Activated gamma-delta T cell (primary cell): ENCODE measurements at places on chromosomes 1 and 21.

GRCh38 chr1:12005488-12006166 lies 13.7 kb upstream of the MIIP start:
- DNase-seq, result no peak

- no peak for DNase-seq
These were observed 1.5 kb downstream of the RO60 start for GRCh38 chr1:193060938-193061337.

DNA sequence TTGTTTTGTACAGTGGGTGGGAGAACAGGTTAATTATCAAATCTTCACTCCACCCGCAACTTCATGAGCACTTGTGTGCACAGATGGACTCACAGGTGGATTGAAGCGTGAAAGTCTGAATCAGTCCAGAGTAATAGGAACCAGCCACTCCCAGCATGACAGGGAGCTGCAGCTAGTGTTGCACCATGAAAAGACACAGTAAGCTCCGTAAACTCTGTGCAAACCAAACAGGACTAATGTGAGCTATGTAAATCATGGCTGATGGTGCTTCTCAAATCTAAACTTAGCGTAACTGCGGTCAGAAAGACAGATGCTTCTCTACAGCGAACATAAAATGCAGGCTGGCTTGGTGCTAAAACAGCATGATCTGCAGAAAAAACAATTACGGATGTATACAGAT lies 114.4 kb downstream of the CENPF start:
- DNase-seq, result no peak

- DNase-seq, result no peak
These were observed 199.0 kb upstream of the DPYD start for GRCh38 chr1:98119796-98120195.

DNA sequence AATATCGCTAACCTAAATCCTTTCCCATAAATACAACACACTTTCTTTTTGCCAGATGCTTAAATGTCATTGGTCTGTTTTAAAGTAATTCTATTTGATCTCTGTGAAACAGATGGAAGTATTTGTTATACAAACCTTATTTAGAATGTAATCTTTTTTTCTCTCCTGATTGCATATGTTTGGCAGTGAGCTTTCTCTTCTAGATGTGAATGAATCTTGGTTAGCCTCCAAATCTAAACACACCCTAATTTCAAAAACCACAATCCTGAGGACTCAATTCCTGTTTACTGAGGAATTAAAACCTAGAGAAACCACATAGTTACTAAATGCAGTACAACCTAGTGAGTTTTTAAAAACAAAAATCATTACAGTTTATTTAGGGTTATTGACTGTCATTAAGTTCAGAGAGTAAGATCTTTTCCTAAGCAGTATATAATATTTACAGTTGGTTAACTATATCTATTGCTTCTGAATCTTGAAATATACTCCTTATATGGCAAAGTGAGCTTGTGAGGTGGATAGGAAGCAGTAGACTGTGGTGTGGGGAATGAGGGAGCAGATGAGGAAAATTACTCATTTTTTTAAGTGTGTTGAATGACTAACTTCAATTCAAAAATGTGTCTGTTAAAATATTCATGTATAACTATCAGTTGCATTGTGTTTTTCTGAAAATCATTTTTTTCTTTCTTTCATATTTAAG lies 218.7 kb downstream of the FMN2 start:
- no peak for DNase-seq

GRCh38 chr1:236451796-236452373 lies 57.8 kb downstream of the EDARADD start:
- DNase-seq, result no peak

DNA sequence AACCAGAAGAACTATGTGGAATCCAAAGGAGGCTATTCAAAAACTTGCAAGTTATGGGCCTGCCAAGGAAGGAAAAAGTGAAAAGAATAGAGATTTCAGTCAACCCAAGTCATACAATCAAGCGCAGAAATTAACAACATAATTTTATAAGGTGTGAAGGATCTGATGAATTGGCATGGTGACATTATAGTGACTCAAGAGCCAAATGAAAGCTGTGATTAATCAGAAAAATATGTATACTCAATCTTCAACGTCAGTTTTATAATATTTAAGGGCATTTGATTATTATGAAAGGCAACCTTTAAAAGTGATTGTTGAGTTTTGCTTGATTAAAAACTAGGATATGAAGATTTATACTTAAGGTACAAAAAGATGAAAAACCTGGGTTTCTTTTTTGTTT lies 37.8 kb upstream of the THEM4 start:
- DNase-seq, result no peak

DNA sequence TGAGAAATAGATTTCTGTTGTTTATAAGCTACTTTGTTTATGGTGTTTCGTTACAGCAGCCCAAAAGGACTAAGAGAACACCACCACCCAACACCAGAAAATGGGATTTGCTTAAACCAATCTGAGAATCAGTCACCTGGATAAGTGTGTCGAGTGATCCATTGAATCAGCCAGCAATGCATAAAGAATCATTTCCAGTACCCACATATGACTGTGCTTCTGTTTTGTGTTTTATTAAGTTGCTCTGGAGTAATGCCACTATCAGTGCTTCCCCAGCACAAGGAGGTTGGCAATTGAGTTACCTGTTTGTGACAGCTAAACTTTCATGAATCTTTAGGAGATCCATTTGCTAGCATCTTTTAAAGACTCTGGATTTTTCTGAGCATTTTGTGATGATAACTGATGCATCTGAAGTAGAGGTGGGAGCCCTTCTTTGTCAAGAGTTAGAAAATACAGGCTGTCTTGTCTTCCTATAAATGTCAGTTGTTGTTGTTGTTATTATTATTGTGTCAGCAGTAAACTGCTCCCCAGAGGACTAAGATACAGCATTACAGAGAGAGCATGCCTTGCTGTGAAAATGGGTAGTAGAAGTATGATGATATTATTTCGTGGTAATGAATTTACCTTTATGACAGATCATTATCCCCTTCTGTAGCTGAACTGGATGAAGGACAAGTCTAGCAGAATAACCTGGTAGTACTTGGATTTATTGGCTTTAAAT lies 225.2 kb downstream of the NFIA start:
- no peak for DNase-seq

- DNase-seq, result no peak
These were observed 3.8 kb downstream of the NCSTN start for GRCh38 chr1:160346958-160347357.

DNA sequence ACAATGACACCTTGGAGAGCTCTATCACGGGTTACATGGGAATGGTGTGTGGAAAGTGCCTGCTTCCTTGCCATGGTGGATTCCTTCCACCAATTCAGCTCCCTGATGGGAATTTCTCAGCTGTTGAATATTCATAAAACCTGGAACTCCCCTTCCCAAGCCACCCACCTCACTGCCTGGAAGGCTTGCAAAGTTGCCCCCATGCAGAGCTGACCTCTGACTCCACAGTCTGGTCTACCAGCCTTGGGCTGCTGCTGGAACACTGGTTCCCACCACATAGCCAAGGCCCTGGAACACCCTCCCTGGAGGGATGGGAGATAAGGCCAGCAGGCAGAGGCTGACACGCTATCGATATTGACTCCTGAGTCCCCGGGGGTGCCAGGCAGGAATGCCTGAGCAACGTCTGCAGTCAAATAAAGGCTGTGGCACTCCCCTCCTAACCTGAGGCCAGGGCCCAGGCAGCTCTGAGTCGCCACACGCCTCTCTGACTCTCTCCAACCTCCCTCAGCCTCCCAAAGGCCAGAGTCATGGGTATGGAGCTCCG lies 8.8 kb downstream of the CCDC24 start:
- DNase-seq, result no peak

GRCh38 chr1:209207701-209208286 lies 375.7 kb upstream of the CAMK1G start:
- no peak for DNase-seq

- DNase-seq, result no peak
These were observed 18.0 kb downstream of the CSF1 start for GRCh38 chr1:109928591-109929111.
